Lung (tissue), 17 donors: ENCODE measurements at places on chromosomes 1 and 21. TPM values are rescaled to one million over a fixed set of nuclear protein-coding genes. Genes with fewer than 3 reads are reported as not detected.

Gene PLPP3
- 110 TPM for polyA plus RNA-seq

- no peak overlapping the region for H3K27ac ChIP-seq
- H3K36me3 ChIP-seq = no peaks in the 10 kb centered on the region
- H3K4me3 ChIP-seq = no peak overlapping the region
- no peak for DNase-seq
These were observed 7.3 kb upstream of the TMEM51 start for GRCh38 chr1:15146142-15146680.

DNA sequence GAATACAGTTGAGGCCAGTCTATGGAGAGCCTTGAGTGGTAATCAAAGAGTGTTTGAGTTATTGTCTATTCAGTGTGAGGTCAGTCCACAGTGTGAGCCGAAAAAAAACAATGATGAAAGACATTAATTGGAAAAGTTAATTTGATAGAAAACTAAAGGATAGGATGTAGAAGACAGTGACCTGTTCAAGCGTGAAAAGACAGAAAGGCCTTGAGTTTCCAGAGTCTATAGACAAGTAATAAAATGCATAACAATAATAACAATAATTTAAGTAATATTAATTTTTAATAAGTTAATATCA, 90.4 kb downstream of the SLC30A10 start:
- no peak overlapping the region for H3K4me3 ChIP-seq
- no peaks in the 10 kb centered on the region for H3K36me3 ChIP-seq
- H3K27ac ChIP-seq = no peak overlapping the region
- DNase-seq = no peak
- H3K4me1 ChIP-seq = no peaks in the 10 kb centered on the region

DNA sequence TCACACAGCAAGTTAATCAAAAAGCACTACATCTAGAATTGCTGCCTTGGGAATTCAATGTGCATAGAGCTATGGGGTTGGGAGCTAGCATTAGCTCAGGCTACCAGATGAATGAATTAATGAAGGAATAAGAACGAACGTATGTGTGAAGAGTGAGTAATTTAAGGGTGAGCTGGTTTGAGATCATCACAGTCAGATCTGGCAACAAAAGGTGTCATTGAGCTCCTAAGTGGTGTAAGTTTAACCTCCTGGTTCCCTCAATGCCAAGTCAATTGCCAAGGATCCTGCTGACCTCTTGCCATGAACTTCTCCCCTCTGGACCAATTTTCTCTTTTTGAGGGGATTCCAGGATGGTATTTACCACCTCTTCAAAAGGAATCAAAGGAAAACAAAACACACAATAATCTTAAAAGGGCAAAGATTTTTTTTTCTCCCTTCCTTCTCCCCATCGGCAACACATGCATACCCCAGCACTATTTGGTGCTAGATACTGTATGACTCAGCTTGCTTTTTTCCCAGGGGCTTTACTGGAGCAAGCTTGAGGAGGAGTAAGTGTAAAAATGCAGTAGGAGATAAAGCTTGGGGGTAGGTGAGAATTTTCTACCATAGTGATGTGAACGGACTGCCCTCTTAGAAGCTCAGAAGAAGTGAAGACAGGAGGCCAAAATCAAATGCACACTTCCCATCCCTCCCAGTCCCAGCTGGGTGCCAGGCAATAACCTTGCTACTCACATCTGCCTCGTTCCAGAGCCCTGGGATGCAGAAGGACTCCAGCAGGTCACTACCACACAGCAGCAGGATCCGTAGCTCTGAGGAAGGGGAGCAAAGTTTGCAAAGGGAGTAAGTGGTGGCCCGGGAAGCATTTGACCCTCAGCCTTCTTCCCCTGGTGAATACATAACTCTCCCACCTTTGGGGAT, 92.0 kb downstream of the LAMC2 start:
- DNase-seq = no peak
- no peaks in the 10 kb centered on the region for H3K27me3 ChIP-seq
- H3K4me3 ChIP-seq = no peak overlapping the region
- H3K4me1 ChIP-seq = no peaks in the 10 kb centered on the region
- no peaks in the 10 kb centered on the region for H3K36me3 ChIP-seq
